ENCODE measurements at places on chromosomes 3 and 15. TPM values are rescaled to one million over a fixed set of nuclear protein-coding genes. Genes with fewer than 3 reads are reported as not detected.

- DNase-seq: no peak
Measured at GRCh38 chr3:117045143-117045542, 335.6 kb downstream of the TUSC7 start.

GRCh38 chr3:99172736-99173657, 271.5 kb upstream of the DCBLD2 start:
- DNase-seq: peak; percentile 56

DNA sequence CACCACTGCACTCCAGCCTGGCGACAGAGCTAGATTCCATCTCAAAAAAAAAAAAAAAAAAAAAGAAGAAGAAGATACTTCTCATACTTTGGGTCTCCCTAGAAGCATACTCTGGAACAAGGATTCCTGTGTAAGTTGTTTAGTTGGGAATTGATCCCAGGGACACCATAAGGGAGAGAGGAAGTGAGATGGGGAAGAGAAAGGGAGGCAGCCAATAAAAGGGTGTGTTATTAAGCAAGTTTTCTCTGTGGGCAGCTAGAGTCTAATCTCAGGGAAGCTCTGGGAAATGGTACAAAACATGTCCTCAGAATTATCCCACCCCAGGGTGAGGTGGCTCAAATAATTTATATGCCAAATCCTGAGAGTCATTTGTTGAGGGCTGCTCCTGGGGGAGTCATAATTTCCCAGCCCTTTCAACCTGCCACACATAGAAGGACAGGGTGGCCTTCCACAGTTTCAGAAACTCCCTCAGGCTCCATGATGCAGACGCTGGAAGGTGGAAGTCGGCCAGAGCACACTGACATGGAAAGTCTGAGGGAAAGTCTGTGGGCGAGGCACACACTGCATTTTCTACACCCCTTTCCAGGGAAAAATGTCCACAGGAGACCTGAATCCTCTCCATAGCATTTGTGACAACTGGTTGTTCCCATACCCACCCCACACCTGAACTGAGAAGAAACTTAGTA, 86.4 kb upstream of the SLC4A7 start:
- no peak for DNase-seq

DNA sequence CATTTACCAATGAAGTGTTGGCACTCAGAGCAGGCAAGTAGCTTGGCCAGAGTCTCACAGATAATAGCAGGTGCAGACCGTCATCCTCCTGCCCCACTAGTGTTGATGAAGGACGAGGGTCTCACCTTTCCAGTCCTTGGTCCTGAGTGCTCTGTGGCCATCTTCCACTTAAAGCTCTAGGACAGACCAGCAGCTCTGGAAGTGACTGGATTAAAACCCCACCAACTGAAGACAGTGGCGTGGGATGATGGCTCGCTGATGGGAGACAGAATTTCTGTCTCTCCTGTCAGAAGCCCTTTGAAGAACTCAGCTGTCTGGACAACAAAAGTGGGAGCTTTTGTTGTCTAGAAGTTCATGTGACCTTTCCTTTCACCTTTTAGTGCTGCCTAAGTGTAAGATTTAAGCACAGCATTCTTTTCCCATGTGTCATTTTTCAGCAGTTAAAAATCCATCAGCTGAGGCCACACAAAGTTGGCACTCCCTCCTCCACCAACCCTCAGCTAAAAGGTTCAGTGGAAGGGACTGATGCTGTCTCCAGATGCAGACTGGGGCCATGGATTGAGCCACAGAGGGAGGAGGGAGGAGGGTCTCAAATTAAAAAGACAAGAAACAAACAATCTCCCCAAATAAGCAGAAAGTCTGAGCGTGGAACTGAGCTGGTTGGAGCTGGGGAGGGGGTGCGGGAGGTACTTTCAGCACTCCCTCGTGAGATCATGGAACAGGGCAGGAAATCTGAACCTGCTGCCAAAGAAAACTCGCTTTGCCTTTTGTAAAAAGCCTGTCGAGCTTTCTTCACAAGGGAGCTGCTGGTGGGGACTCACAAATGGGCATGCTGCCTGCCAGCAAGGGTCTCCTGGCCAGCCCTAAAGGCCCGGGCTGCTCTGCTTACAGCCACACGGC, 148.5 kb upstream of the CTDSPL start:
- no peak for DNase-seq

GRCh38 chr3:13615019-13615528, 66.1 kb downstream of the FBLN2 start:
- DNase-seq: no peak

DNA sequence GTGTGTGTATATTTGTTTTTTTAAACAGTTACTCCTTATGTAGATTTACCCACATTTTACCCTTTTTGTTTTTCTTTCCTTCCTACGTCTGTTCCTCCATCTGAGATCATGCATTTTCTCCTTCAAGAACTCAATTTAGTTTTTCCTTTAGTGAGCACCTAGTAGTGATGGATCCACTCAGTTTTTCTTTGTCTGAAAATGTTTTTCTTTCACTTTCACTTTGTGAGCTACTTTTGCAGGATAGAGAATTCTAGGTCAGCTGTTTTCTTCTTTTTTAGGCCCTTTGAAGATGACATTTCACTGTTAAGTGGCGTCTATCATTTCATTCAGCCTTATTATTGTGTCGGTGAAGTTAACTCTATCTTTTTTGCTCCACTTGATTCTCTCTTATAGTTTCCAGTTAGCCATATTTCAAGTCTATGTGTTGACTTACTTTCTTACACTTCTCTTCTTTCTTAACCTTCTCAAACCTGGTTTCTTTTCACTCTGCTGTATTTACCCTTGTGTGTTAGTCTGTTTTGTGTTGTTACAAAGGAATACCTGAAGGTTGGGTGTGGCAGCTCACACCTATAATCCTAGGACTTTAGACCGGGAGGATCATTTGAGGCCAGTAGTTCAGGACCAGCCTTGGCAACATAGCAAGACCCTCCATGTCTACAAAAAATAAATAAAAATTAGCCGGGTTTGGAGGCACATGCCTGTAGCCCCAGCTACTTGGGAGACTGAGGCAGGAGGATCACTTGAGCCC, 55.8 kb downstream of the PRKCI start:
- DNase-seq: no peak

The MRPL46 gene
- total RNA-seq: 25.9 TPM

The TRIM42 gene
- total RNA-seq: not detected

The C2CD4A gene
- not detected for total RNA-seq

The SEMA7A gene
- 14.4 TPM for total RNA-seq
